ENCODE measurements at places on chromosomes 5 and 9.

- DNase-seq = no peak
These were observed 38.4 kb downstream of the PPP1R2B start for GRCh38 chr5:156888520-156888919.

GRCh38 chr9:116008278-116008677 is 145.3 kb upstream of the PAPPA start:
- DNase-seq = no peak

GRCh38 chr9:128056086-128056485 is 11.0 kb downstream of the NAIF1 start:
- no peak for DNase-seq

DNA sequence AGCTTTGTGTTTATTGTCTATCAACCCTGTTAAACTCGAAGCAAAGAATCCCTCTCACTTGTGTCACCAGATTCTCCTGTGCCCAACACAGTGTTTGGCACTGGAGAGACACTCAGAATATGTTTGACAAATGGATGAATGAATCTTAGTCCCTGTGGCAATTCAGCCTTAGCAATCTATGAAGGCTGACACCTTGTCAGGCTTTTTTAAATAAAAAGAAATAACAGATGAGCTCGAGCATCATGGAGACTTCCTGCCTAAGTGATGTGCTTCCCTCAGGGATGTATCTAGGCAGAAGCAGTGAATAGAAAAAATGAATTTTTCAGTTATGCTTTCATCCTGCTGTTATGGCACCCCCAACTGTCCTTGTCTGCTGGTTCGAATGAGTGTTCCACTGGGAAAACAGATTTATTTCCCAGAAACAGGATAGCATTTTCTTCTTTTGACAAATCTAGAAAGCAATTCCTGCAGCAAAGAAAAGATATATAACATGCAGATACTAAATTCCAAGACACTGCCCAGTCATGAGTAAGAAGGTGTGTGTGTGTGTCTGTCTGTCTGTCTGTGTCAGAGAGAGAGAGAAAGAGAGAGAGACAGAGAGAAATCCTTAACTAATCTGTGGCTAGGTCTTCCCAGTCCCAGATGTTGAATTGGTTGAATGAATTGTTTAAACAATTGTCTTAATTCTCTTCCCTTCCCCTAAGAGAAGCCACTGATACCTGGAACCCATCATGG is 16.7 kb downstream of the MAMDC2 start:
- no peak for DNase-seq

DNA sequence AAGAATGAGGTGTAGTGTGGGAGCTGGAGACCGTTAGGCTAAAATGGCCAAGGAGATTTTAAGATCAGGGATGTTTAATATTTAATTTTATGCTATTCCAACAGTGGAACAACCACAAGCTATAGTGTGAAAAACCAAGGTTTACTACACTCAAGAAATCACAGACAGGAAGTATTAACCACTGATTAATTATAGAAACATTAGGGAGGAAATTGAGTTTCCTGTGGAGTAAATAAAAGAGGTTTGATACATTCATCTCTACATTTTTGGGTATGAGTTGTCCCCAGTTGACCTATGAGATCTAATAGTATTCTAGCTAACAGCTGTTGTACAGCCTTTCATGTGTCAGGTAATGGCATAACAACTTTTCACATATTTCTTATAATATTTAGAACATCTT is 103.7 kb upstream of the MPDZ start:
- DNase-seq = no peak

- DNase-seq = no peak
These were observed 85.3 kb downstream of the FAM114A2 start for GRCh38 chr5:153953411-153953810.

GRCh38 chr5:131634996-131635683 is at the start of gene RAPGEF6:
Gene RAPGEF6 (minus strand): TSS chr5:131635229. CDS start chr5:131635030, 199 bp downstream.
- DNase-seq = peak; percentile 100

DNA sequence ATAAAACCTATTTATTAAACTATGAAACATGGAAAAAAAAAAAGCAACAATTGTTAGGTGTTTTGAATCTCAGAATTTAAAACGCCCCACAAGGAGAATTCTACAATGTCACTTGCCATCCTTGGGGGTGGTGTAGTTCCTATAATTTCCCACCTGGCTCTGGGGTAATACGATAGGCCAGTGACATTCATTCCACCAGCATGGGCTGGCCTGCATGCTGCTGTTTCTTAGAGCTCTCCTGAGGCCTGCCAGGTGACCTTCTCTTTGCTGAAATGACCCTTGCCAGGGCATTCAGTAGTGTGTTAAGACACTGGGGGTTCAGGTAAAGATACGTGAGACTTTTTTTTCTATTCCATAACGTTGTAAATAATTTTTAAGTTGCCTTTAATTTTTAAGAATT is 10.0 kb upstream of the ARHGEF28 start:
- no peak for DNase-seq

DNA sequence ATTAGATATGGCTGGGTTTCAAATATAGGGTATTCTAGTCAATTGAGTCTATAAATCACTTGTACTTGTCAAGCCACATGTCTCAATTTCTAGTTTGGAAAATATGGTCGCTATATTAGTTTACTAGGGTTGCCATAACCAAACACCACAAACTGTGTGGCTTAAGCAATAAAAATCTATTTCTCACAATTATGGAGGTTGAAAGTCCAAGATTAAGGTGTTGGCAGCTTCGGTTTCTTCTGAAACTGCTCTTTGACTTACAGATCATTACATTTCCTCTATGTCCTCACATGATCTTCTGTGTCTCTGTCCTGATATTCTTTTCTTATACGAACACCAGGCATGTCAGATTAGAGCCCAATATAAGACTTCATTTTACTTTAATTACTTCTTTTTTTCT is 55.8 kb upstream of the BASP1 start:
- no peak for DNase-seq

GRCh38 chr5:55471468-55471867 is 63.3 kb downstream of the PLPP1 start:
- DNase-seq = no peak

DNA sequence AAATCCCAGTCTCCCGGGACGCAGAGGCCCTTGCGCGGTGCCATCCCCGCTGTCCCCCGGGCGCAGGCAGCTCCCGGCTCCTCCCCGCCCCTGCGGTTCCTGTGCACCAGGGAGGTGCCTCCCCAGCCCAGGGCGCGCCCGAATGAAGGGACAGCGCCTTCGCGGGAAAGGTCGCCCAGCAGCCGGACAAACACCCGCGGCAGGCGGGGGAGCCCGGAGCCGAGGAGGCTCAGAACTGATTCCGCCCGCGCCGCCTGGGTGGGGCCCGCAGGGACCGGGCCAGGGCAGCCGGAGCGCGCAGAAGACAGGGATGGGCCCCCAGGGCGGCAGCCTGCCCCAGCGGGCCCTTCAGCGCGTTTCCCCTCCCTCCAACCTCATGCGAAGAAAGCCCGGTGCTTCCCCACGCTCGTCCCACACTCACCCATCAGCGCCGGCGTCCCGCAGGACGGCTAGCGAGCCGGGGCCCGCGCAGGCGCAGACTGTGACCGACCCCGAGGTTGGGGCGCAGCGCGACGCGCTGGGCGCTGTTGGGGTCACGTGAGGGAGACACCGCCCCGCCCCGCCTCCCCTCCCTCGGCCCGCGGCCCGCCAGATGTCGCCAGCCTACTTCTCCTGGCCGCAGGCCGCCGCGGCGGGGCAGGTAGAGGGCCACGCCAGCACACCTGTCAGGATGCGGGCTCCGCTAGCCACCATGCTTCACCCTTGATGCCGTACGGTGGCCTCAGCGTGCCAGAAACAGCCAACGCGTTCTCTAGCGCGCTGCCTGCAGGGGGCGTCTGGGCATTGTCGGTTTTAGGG is at the start of gene SLC25A51:
SLC25A51 (minus strand) TSS at position 481 of the 798 bp plus-strand sequence. CDS start 15,577 bp downstream, outside the sequence.
- peak; percentile 92 for DNase-seq

- no peak for DNase-seq
These were observed 20.8 kb downstream of the KYAT1 start for GRCh38 chr9:128860937-128861336.

GRCh38 chr9:96289392-96289791 is 12.6 kb downstream of the HSD17B3 start:
- DNase-seq = no peak

GRCh38 chr5:58505502-58505901 is 14.3 kb downstream of the GAPT start:
- no peak for DNase-seq

GRCh38 chr9:118640836-118641560 is 728.2 kb downstream of the BRINP1 start:
- no peak for DNase-seq

GRCh38 chr9:5999443-6000101 is 15.9 kb downstream of the RANBP6 start:
- DNase-seq = no peak

GRCh38 chr5:110865400-110866094 is 126.7 kb downstream of the SLC25A46 start:
- peak; percentile 4 for DNase-seq

- peak; percentile 14 for DNase-seq
These were observed 147.6 kb downstream of the ST8SIA4 start for GRCh38 chr5:100755435-100755834.

- no peak for DNase-seq
These were observed 87.4 kb downstream of the PTCD2 start for GRCh38 chr5:72407541-72407940.

GRCh38 chr5:102875721-102876123 is 120.6 kb downstream of the PAM start:
- no peak for DNase-seq

DNA sequence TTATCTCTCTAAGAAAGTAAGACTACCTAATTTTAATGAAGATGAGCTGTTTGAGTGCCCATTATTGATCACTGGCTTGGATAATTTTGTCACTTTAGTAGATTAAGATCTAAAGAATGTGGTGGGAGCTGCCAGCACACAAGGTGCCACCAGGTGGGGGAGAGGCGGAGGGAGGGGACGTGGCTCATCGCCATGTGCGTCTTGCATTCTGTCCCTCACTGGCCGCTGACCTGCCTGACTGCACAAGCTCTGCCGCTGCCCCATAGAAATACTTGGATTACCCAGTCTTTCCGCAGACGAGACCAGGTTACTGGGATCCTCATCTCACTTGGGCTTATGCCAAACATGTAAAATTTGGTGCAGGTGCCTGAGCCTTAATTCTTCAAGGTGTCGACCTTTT is 37.6 kb downstream of the RHOBTB3 start:
- no peak for DNase-seq

DNA sequence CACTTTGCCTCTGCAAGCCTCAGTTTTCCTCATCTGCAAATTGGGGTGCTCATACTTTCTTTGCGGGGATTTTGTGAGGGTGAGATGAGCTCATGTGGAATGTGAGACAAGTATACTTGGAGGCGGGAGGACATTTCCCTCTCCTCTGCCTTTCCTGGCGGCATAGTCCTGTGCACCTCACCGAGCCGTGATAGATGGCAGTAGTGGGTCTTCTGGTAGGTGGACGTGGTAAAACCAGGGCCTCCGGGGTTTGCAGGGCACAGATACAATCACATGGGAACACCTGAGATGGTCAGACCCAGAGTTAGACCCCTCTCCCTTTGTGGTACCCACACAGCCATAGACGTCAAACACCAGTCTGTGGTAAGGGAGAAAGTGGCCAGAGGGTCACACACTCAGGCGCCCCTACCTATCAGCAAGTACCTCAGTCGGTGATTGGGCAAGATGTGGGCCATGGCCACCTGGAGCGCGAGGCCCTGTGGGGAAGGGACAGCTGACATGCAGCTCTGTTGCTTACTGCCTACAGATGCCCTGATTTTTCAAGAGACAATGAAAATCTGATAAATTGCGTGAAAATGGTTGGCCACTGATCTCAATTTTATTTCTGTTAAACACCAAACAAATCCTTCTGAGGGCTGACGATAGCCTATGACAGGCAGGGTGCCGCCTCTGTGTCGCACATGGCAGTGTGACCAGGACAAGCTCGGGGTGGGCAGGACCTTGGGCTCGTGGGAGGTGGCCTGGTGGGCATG is 9.9 kb downstream of the ERGIC1 start:
- DNase-seq = no peak

- no peak for DNase-seq
These were observed 34.0 kb downstream of the NDUFAF2 start for GRCh38 chr5:60978968-60979367.

DNA sequence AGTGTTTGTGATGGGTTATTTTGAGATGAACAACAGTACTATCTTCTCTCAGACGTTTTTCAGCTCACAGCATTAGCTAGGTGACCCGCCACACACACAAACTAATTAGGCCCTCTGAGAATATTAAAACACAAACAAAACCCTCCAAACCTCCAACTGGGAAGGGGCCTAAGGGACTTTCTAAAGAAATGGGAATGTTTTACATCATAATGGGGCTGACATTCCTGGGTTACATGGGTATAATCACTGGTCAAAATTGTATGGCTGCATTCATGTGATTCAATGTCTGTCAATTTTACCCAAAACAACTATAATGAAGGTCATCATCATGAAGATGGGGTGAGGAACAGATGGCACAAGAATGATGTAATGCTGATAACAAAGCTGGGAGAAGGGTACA is 59.6 kb downstream of the SPTLC1 start:
- DNase-seq = no peak

- DNase-seq = peak; percentile 70
These were observed 9.7 kb downstream of the DCANP1 start for GRCh38 chr5:135437422-135437795.

All from fibroblast of skin of abdomen (primary cell).